ENCODE measurements at places on chromosomes 4 and X.

- no peak for DNase-seq
Observed at GRCh38 chrX:39536211-39536610, 561.5 kb downstream of the BCOR start.

DNA sequence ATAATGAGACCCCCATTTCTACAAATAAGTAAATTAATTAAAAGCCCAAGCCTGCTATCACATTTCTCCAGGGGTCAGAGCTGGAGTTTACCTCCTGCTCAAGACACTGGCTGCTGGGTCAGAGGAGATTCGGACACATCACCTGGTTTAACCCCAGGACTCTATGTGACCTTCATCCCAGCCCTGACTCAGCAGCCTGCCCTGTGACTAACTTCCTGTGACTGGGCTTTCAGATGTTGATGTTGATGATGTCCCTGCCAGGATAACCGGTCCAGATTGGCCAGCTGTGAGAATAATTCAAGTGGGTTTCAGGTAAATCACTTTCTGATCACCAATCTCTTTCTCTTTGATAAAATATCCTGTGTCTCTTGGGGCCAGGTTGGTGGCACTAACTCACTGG is 102.4 kb upstream of the MAML3 start:
- DNase-seq, result no peak

DNA sequence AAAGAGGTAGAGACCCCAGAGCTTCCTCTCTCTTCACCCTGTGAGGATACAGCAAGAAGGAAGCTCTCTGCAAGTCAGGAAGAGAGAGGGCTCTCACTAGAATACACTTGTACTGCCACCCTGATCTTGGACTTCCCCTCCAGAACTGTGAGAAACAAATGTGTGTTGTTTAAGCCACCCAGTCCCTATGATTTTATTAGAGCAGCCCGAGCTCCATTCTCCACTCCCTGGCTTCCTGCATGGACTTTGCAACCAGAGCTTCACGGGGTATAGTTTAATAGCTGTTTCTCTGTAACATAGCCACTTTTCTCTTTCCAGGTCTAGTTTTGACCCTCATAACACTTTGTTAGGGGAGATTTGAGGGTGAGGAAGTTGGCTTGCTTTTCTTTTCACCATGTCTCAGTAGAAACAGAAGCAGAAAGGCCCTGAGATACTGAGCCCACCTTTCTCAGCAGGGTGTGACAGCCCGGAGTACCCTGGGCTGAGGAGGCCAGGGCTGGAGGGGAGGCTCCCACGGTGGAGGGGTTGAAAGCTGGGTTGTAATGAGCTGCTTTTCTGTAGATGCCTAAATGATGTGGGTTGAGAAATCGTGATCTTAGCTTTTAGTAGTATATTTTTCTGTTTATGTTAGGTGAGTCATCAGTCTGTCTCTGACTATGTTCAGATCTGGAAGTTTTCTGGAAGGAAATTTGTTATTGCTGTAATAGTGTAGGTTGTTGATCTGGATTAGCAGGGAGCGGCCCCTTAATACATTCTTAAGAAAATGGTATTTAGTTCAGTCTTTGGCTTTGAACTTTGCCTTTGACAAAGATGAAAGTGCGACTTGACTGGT is 118.6 kb downstream of the PTTG2 start:
- no peak for DNase-seq

GRCh38 chr4:98662626-98663225 is 4.3 kb upstream of the TSPAN5 start:
- DNase-seq, result no peak

DNA sequence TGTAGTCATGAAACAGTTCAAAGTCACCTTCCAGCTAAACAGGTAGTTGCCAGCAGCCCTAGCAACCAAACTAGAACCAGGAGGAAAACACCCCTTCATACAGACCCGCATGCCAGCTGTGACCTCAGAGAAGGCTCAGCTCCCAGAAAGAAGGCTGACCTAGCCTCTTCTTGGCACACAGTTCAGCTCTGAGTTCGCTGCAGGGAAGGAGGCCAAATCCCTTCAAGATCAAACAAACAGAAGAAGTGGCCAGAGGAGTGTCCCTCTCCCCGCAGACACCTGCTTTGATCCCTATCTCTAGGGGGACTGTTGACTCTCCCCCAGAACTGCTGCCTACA is 56.0 kb downstream of the HADH start:
- DNase-seq, result no peak

- no peak for DNase-seq
Observed at GRCh38 chr4:1285151-1285789, 4.4 kb upstream of the MAEA start.
